Left renal pelvis (tissue), 4 donors: ENCODE measurements at places on chromosomes 6 and 20. TPM values are rescaled to one million over a fixed set of nuclear protein-coding genes. Genes with fewer than 3 reads are reported as not detected.

GRCh38 chr20:36317675-36318074, 11.5 kb downstream of the DLGAP4 start:
- no peak for DNase-seq

GRCh38 chr20:63536241-63536977, 767 bp downstream of the PTK6 start:
- no peak for DNase-seq

DNA sequence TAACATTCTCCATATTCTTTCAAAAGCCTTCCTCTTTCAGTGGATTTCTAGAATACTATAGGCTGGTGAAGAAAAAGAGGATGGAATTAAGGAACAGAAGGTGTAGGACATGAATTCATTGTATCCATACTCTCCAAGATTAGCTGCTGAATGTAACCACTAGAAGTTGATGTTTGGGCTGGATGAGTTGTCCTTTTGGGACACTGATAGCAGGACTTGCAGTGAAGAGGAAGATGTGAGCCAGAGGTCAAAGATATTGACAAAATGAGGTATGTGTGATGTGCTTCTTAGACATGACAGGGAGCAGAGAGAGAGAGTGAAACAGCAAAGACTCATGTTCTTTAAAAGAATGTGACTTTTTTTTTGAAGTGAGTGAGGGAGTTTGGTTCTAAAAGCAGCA, 134.3 kb upstream of the MAN1A1 start:
- no peak for DNase-seq

GRCh38 chr20:57824909-57825308, 115.1 kb upstream of the PMEPA1 start:
- no peak for DNase-seq

GRCh38 chr6:125196613-125197012, 43.0 kb downstream of the TPD52L1 start:
- no peak for DNase-seq

- DNase-seq, result no peak
These were observed 132.8 kb upstream of the CDH4 start for GRCh38 chr20:61119273-61119672.

- DNase-seq, result no peak
These were observed 251.4 kb upstream of the MANEA start for GRCh38 chr6:95325916-95326315.

DNA sequence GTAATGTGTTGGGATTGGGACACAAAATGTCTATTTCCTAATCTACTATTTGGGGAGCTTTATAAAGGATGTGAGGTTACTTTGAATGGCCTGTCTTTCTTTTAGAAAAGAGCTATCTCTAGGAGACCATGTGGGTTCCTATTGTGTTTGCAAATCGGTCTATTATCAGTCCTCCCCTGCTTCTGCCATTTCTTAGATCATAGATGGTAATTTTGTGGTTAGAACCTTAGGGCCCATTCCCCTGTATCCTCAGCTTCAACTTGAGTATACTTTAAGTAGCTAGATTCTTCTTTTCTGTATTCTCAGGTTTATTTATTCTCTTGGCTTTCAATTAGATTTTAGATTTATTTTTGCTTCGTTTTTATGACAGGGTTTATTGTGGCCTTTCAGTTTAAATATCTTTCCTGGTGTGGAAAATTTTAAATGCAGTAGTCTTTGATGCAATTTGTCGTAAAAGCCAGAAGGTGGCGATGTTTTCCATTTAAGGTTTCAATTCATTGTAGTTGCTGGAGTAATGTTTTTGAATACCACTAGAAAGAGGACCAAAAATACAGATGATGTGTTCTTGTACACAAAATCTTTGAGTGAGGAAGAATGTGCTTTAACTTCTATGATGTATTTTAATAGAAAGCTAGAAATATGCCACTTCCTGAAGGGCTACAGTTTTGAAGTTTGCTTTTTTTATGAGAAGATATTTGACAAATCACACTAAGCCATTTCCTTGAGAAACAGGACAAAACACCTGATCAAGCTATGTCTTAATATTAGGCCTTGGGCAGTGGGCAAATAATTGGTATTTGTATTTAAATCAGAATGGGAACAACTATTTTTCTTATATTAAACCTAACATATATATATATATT, 20.3 kb downstream of the TBPL1 start:
- DNase-seq, result peak; percentile 39

GRCh38 chr6:80133020-80133419, 26.5 kb downstream of the BCKDHB start:
- DNase-seq, result peak; percentile 14

DNA sequence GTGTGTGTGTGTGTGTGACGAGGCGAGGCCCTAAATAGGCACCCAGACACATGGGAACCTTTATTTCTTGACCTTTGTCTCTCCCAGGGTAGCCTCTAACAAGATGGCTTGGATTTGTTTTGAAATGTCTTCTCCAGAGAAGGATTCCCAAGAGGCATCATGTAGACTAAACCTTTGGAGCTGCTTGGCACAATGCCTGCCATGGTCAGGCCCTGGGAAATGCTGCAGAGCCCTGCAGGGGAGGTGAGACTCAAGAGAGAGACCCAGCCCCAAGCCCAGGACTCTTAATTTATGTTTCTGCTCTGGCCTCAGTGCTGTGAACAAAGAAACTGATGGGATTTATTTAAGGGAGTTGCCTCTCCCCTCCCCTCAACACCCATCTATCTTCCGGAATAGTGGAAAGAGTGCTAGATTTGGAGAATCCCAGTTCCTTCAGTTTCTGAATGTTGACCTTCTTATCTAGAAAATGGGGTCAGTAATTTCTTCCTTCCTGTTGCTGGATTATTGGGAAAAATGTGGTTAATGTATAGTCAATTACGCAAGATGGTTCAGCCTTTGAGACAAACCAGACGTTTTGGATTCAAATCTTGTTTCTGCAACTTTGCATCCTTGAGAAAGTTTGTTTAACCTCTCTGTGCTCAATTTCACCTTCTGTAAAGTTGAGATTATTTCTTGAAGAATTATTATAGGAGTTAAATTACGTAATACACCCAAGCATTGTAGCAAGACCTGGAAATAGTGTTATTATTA, 434.8 kb downstream of the MAFB start:
- DNase-seq, result no peak

GRCh38 chr6:38116248-38116647, 296.7 kb downstream of the ZFAND3 start:
- no peak for DNase-seq

HLA-DRA gene
- polyA plus RNA-seq, result 82.4 TPM

CCHCR1 gene
- 38.3 TPM for polyA plus RNA-seq

RIMS1 gene
- polyA plus RNA-seq, result 2.0 TPM

BLTP3A gene
- 13.0 TPM for polyA plus RNA-seq

TCP11 gene
- polyA plus RNA-seq, result 1.5 TPM

CD24 gene
- polyA plus RNA-seq, result 1,384 TPM

HCRTR2 gene
- polyA plus RNA-seq, result 0.56 TPM

LGSN gene
- 0.92 TPM for polyA plus RNA-seq
